ENCODE measurements at places on chromosomes 3 and 15.

DNA sequence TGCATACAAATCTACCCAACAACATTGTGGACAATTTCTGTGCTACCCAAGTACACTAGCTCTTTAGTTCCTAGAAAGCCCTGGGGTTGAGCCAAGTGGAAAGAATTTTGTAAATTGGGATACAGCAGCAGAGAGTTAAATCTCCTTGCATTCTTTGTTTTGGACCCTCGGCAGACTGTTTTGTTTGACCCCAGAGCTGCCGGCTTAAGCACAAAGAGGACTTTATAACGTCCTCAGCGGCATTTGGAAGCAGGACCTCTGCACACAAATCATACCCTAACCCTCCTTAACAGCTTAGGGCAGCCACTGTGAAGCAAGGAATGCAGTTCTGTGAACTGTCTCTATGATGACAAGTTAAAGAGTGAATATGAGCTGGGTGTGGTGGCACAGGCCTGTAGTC lies 415.3 kb downstream of the CNTN4 start:
- DNase-seq: no peak

- DNase-seq: no peak
Observed at GRCh38 chr15:67406257-67406861, 114.6 kb upstream of the C15orf61 start.

DNA sequence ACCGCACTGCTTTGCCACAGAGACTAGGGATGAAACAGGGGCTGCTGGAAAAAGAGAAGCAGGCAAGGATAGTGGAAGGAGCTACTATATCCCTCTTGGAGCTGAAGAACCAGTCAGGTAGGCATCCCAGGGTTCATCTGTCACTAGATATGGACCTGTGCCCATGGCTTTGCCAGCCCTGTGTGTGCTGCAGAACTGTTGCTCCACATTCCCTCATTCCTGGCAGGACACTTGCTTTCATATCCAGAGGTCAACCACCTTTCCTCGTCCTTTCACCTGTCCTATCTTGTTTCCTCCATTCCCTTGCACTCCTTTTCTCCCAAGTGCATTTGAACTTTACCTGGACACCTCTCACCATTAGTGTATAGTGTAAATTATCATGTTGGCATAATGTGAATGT lies 12.0 kb downstream of the SNRK start:
- no peak for DNase-seq

DNA sequence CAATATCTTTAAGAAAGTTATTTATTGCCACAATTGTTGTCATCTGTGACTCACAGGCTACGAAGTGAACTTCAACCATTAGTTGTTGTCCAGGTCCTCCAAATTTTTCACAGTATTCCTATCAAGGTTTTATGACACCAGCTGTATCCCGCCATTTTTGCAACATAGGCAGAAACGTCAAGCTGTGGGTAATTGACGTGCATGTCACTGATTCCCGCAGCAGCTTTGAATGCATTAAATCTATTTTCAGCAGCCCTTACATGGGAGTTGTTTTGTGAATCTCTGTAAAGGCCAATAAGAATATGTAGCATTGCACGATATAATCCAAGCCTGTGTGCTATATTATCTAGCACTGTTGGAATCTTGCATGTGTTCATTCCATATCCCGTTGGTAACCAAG lies 109.1 kb upstream of the TOPAZ1 start:
- no peak for DNase-seq

- no peak for DNase-seq
Observed at GRCh38 chr15:59298225-59298853, 74.3 kb downstream of the MYO1E start.

DNA sequence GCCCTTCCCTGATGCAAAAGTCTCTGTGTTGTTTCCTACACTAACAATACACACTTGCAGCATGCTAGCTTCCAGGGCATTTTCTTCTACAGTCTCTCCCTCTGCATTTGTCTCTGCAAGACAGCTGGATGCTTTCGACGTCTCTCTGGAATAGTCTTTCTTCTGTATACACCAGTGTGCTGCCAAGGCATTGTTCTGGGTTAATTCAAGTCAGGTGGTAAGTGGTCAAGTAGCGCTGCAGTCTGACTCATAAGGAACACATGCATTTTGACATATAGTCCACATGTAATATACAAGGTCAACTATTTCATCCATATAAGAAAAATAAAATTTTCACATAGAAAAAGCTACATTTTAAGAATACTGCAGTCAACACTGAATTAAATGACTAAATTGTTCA lies 92.7 kb downstream of the MYLK start:
- DNase-seq: peak; percentile 91

DNA sequence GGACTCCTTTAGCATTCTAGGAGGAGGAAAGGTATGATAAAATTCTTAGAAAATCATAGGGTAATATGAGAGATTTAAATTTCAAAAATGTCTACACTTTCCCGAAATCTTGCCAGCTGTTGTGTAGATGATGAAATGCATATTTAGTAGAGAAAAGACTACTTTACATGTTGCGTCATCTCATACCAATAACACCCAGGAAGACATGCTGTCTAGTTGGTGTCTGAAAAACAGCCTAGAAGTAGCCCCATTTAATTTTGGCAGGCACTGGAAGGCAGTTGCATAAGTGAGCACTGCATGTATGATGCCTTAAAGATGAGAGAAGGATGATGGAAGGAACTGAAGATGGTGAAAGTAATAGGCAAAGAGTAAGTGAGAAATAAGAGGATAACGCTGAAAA lies 310.5 kb upstream of the TPM1 start:
- peak; percentile 43 for DNase-seq

DNA sequence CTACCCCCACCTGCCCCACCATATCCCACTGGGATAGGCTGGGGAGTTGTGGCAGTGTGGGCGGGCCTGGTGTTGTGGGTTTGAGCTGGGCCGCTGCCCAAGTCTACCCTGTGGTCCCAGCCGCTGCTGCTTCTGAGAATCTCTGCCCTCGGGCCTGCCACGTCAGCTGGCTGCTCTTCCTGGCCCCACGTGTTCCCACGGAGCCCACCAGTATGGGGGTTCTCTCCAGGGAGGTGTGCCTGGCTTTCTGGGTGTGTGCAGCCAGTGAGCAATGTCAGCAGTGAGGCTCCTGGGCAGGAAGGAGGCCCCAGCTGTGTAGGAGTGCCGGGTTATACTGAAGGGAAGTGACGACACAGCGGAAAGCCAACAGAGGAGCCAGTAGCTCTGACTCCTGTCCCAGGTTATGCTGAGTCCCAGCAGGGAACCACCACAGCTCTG lies 10.5 kb downstream of the GNAI2 start:
- peak; percentile 86 for DNase-seq

GRCh38 chr15:64634027-64634426 lies 141.4 kb downstream of the RBPMS2 start:
- DNase-seq: no peak

DNA sequence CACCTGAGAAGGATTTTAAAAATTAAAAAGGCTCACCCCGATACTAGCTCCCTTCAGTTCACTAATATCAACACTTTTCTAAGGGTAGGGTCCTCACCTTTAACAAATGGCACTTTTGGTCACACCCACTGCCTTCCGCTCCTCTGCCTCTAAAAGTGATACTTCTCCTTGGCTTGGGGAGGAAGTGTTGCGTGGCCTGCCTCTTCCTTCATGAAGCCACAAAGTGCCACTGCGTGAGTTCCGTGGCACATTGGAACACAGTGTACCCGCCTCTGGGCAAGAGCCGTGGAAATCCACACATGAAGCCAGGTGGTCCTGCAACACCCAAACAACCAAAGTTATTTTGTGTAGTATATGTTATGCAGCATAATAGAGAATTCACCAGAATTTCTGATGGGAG lies 3.9 kb downstream of the B4GALT4 start:
- DNase-seq: no peak

DNA sequence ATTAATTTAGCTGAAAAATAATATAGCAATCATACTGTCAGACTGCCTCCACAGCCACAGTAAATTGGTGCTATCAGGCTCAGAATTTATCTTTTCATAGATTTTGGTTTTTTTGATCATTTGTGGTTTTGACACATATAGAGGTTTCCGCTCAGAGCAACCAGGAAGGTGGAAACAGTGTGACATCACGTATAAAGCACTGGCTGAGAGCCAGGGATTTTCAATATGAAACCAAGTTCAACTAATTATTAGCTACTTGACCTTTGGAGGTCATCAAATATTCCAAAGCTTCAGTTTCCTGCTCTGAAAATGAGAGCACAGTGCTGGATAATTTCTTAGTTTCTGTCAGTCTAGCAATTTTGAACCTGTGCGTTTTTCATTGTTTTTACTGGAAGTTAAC lies 433.8 kb upstream of the SUCLG2 start:
- no peak for DNase-seq

GRCh38 chr15:85318732-85319076 lies 61.7 kb upstream of the AKAP13 start:
- no peak for DNase-seq

GRCh38 chr3:188403404-188403803 lies 249.4 kb downstream of the LPP start:
- no peak for DNase-seq

DNA sequence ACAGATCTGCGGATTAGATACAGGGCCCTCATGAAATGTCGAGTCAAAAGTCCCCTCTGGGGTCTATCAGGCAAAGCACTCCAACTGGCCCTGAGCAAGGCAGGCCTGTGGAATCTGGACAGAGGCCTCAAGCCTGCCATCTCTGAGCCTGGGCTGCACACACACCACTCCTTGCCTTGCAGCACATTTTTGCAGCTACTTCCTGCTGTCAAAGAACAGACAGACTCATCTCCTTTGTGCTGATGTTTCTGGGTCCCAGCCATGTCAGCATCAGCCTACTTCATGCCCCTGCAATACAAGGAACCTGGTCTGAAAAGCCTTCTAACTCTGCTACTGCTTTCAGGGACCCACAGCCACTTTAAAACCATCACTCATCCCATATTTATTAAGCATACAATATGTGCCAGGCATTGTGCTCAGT lies 60.6 kb upstream of the IL12A start:
- peak; percentile 33 for DNase-seq

DNA sequence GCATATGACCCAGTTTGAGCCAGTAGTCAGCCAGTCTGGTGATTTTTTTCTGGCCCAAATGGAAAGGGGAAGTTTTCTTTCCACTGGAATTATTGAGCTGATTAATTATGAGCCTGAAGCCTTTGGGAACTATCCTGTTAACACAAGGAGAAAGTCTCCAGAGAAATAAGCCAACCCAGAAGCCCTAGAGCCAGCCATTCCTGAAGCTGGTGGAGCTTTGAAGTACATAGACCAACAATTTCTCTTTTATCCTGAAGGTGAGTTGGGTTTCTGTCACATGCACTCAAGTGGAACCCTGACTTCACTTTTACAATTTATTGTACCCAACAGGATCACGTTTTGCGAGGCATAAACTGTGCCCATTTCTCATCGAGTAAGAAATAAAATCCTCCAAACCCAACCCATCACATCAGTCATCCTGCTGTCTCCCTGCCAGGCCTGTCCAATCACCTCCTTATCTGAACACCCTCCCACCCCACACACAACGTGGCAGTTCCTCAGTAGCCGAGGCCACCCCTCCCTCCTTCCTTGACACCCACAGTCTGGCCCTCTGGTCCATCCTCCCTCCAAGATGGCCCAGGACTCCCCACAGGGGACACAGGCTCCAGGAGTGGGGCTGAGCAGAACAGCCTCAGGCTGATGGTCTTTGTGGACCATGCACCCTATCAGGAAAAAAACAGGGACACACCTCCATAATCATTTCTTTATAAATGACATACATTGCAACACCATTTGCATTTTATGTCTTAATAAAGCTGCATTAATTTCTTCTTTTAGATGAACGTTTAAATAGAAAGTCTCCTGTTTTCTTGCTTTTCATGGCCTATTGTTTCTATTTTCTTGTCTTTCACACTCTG lies 55.7 kb upstream of the GATA2 start:
- DNase-seq: no peak

DNA sequence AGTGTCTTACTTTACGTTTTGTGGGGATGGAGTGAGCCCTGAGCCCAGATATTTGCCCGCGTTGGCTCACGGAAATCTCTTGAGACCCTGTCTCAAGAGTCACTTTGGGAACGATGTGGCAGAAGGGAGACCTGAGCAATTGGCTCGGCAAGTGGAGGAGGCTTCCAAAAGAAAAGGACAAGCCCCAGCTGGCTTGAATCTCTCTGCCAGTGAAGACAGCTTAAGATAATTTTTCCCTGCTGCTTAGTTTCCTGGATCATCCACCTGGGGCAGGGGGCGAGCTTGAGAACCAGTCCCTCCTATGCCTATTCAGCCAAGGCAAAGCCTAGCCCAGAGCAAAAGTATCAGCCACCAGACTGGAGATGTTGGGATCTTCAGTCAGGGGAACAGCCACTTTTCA lies 708 bp downstream of the SEC22A start:
- peak; percentile 27 for DNase-seq

DNA sequence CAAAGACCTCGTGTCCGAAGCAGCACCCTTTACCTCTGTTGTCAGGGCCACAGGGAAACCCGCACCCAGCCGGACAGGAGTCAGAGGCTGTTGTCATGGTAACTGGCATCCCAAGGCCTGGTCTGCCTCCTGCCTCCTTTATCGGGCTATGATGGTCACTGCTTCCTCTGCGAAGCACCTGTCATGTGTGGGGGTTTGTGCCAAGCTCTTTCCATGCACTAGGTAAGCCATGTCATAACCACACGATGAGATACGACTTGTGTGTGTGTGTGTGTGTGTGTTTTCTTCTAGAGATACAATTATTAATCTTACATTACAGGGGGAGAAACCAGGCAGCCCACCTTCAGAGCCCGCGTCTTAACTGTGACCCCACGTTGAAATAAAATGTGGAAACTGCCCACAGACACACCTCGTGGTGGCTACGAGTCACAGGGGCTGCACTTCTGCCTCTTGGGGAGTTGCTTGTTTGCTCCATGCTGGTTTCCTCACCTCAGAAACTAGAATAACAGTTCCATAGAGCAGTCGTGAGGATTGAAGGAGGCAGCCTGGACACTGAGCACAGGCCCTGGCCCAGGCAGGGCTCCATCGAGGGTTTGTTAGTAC lies 18.0 kb downstream of the ZDHHC19 start:
- DNase-seq: no peak

DNA sequence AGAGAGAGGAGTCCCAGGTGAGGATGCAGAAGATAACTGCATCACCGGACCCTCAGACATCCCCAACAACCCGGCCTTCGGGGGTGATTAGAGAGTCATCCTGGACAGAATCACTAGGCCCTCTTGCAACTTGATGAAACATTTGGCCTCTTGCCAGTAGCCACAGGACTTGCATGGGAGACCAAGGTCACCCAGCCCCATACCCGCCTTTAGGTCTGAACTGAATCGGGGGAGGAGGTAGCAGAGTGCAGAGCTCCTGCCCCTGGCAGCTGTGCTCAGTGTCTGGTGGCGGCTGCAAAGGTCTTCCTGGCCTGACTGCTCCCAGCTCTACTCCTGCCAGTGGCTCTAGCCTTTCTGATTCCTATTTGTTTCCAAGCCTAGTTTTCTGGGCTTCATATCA lies 12.4 kb downstream of the PIF1 start:
- no peak for DNase-seq
